ENCODE measurements at places on chromosomes 7 and 10.

DNA sequence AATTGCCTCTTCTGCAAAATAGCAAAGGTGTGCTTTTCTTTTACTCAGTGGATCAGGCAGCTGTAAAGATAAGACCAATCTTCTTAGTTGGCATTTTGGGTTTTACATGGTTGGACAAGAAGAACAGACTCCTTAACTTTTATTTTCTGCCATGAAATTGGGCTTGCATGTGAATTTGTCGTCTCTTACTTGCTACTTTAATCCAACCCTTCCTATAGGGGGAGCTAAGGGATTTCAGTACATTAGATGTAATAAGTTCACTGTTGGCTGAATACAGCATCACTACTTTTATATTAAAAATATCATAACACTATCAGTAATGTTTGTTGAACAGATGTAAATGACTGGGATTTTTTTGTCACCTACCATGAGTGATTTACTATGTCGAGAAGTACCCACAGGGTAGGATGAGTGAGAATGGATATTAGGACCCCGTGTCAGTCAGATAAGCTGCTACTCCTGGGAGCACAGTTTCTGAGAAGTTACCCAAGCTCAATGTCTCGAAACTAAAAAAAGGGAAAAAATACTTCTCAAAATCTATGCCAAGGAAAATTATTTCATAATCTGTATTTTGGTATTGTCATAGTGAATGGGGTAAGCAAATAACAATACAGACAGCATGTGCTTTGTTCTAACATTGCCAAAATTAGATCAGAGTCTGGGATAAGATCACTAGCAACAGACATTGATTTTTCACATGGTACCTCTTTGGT lies 127.4 kb upstream of the AGR3 start:
- no peak for DNase-seq

GRCh38 chr10:49333192-49333591 lies 34.2 kb downstream of the C10orf71 start:
- no peak for DNase-seq

DNA sequence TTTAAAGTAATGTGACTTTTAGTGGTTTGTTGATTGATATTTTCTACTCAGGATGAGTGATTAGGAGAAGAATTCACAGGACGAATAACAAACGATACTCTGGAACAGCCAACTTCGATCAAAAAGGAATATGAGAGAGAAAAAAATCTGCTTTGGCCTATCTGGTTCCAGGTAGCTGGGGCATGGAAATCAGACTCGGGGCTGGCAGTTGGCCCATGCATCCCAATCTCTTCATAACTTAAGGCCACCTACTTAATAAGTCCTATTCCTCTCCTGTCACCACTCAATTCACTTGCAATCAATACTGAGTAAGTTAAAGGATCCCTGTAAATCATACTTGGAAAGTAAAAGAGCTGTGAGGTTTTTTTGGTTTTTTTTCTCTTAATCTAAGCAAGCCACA lies 1116.2 kb downstream of the SORCS3 start:
- DNase-seq = no peak

GRCh38 chr7:158087196-158087595 lies 500.4 kb downstream of the PTPRN2 start:
- DNase-seq = no peak

DNA sequence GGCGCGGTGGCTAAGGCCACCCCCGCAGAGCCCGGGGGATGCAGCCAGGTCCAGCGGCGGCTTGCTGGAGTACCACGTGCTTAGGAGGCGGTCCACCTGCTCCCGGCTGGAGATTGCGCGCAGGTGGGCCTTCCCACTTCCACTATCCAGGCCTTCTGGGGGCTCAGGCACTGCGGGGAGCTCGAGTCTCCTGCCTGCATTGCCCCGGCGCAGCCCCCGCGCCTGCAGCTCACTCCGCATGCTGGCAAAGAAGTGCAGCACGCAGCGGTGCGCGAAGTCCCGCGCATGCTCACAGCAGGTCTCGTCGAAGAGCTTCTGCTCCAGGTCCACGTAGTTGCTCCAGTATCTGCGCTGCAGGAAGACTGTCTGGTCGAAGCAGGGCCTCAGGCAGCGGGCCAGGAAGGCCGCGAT lies 5.8 kb downstream of the CALHM3 start:
- DNase-seq = no peak
